NCI-H1930 (cell line): ENCODE measurements at places on chromosomes 12 and 14.

GRCh38 chr14:56770512-56770911, 39.8 kb downstream of the OTX2 start:
- no peak for DNase-seq

DNA sequence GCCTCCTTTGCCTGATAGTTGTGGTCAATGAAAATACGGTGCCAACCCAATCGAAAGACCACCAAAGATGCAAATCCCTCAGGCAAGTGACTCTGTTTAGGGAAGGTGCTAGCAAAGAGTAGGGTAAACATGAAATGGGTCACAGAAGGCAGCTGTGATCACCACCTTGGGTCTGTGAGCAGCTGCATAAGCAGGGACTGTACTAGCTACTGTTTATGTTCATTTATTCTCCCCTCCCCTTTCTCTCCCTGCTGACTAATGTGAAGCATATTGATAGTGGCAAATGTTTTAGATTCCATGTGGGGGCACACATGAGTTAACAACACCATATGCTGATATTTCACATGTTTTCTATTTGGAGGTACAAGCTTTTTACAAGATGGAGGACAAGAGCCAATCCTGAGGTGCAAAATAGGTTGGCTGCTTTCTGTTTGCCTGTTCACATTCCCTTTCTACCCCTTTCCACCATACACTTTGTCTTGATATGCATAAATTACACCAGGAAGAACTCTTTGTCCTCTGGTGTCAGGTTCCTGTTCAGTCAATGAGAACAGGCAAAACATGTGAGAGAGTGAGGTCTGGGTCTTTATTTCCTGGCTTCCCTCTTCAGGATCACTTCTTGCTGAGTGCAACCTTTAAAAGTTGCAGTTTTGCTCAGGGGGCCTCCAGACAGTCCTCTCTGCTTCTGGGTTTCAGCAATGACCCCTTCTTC, 71.1 kb downstream of the AVPR1A start:
- DNase-seq = no peak

- no peak for DNase-seq
These were observed 10.9 kb upstream of the MYL2 start for GRCh38 chr12:110931315-110931728.

- DNase-seq = no peak
These were observed 58.2 kb downstream of the KIF26A start for GRCh38 chr14:104196461-104197140.

DNA sequence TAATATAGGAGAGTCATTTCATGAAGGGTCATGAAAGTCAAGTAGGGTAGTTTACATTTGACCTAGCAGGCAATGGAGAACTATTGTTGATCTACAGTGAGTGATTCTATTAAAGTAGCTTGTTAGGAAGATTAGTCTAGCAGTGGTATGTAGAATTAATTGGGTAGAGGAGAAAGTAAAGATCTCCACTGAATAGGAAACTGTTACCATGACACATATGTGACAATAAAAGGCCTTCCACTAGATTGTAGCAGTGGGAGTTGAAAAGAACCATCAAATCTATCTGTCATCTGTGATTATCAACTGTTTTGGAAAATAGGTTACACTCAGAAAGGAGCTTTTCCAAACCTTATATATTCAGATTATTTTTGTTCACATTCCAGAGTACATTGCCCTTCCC, 92.3 kb downstream of the SOX5 start:
- no peak for DNase-seq

DNA sequence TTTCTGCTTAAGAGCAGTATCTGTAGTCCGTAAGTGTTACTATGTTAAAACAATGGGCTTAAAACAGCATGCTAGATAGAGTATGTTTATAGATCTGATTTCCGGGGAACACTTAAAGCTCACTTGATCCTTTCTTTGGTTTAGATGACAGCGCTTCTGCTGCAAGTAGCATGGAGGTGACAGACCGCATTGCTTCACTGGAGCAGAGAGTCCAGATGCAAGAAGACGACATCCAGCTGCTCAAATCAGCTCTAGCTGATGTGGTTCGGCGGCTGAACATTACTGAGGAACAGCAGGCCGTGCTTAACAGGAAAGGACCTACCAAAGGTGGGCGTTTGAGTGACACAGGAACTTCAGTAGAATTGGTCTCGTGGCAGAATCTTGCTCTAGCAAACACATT, 57.5 kb downstream of the EML1 start:
- DNase-seq = no peak
